ENCODE measurements at places on chromosomes 13 and 19. TPM values are rescaled to one million over a fixed set of nuclear protein-coding genes. Genes with fewer than 3 reads are reported as not detected.

- DNase-seq = no peak
These were observed at the start of gene PROZ for GRCh38 chr13:113157929-113158747. PROZ (plus strand) TSS chr13:113158648; CDS start chr13:113158661, 13 bp downstream.

- DNase-seq = no peak
These were observed 121.1 kb upstream of the SPRY2 start for GRCh38 chr13:80462037-80462436.

DNA sequence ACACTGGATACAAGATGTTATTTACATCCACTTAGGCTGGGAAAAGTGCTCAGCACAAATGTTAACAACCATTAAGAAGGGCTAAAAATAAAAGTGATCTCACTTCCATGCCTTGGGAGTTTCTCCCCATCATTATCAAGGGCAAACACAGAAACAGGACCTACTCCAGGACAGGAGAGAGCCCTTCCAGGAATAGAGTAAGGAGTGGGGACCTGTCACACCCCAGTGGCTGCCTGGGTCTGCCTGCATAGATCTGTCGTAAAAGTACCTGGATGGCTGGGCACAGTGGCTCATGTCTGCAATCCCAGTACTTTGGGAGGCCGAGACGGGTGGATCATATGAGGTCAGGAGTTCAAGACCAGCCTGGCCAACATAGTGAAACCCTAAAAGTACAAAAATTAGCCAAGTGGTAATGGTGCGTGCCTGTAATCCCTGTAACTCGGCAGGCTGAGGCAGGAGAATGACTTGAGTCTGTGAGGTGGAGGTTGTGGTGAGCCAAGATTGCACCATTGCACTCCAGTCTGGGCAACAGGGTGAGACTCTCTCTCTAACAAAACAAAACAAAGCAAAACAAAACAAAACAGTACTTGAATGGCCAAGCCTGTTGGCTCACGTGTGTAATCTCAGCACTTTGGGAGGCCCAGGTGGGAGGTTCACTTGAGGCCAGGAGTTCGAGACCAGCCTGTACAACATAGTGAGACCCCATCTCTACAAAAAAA, 5.6 kb downstream of the ATP8A2 start:
- no peak for DNase-seq

DNA sequence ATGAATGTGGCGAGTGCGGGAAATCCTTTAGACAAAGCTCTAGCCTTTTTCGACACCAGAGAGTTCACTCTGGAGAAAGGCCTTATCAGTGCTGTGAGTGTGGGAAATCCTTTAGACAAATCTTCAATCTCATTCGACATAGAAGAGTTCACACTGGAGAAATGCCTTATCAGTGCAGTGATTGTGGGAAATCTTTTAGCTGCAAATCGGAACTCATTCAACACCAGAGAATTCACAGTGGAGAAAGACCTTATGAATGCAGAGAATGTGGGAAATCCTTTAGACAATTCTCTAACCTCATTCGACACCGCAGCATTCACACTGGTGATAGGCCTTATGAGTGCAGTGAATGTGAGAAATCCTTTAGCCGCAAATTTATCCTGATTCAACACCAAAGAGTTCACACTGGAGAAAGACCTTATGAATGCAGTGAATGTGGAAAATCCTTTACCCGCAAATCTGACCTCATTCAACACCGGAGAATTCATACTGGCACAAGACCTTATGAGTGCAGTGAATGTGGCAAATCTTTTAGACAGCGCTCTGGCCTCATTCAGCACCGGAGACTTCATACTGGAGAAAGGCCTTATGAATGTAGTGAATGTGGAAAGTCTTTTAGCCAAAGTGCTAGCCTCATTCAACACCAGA, 5.7 kb downstream of the ZNF551 start:
- DNase-seq = no peak

DNA sequence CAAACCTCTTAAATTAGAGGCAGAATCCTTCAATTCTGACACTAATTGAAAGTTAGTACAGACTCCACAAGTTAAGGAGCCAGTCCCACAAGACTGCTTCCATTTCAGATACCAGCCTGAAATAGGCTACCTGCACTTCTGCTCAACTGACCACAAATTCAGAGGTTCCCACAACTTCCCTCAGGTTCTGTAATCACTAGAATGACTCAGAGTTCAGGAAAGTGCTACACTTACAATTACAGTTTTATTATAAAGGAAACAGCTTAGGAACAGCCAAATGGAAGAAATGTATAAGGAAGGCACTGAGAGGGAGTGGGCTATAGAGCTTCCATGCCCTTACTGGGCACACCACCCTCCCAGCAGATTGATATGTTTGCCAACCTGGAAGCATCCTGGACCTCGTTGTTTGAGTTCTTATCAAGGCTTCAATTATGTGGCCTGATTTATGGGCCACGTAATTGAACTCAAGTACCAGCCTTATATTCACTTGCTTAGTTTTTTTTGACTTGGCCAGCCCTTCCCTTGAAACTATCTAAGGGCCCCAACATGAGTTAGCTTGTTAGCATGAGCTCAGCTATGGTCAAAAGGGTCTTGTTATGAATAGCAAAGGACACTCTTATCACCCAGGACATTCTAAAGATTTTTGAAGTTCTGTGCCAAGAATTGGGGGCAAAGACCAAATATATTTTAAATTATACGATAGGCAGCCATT, 25.9 kb downstream of the NBEA start:
- no peak for DNase-seq

DNA sequence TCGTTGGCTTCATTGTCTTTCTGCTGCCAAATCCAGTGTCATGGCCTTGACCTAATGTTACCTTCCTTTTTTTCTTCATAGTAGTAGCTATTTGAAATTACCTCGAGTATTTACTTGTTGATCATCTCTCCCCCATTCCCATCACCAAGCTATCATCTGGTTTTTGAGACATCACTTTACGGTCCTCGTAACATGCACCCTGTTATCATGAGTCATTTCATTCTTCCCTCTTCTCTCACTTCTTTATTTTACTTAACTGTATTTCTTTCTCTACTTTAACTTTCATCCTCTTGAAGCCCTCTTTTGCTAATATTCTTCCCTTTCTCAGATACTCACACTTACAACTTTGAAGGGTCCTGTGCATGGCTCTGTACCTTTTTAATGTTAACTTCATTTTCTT, 31.8 kb downstream of the TPP2 start:
- no peak for DNase-seq

DNA sequence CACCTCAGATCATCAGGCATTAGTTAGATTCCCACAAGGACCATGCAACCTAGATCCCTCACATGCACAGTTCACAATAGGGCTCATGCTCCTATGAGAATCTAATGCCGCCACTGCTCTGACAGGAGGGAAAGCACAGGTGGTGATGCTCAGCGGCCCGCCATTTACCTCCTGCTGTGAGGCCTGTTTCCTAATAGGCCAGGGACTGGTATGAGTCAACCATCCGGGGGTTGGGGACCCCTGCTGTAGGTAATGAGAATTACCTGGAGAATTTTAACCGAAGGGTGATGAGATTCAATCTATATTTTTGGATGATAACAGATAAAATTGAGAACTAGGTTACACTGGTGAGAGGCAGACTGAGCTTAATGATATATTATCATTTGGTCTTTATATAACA, 101.4 kb downstream of the LACC1 start:
- DNase-seq = no peak

- no peak for DNase-seq
These were observed 113.4 kb downstream of the UBL3 start for GRCh38 chr13:29737061-29737460.

GRCh38 chr19:47283405-47284059, 8.8 kb downstream of the INAFM1 start:
- no peak for DNase-seq

DNA sequence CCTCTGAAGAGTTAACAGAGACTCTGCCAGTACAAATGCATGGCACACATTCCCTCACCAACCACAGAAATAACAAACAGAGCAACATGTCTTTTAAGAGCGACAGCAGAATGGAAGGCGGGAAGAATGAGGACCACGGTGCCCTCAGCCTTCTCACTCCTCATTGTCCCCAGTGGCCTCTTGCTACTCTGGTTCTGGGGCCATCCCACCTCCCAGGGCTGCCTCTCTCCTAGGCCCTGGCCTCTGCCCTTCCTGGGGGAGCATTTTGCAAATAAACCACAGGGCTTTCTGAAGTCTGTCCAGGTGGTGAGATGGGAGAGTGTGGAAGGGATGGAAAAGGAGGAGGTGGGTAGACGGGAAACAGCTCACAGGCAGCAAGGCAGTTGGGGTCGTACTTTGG, 28.3 kb downstream of the CYP2B6 start:
- no peak for DNase-seq

DNA sequence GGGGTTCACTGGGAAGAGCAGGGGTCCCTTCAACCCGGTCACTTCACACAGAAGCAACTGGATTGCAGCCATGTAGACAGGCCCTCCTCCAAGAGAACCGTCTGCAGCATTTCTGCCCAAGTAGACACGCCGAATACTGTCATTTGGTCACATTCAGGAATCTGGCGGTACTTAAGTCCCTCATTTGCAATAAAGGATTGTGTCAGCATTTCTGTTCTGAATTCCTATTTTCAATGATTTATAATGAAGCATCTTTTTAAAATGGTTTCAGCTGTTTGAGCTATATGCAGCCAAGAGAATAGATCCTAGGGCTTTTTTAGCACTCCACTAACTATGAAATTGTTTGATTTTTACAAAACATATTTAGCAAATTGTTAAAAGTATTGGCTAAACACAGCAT, 143.5 kb upstream of the SOX1 start:
- no peak for DNase-seq

DNA sequence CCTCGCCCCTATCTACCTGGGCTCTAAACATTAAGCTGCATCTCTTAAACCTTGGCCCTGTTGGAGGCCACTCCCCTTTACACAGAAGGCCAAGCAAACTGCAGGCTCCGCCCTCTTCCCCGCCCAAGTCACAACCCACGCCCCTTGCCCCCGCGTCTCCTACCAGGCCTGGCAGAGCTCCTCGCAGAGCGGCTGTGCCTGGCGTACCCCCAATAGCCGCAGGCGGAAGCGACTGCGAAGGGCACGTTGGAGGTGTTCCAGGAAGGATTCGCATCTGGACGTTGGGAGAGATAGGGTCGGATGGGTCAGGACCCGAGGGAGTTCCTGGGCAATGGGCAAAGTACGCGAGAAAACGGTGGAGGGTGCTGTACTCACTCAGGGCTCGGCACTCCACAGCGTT, 5.9 kb downstream of the RTBDN start:
- no peak for DNase-seq

DNA sequence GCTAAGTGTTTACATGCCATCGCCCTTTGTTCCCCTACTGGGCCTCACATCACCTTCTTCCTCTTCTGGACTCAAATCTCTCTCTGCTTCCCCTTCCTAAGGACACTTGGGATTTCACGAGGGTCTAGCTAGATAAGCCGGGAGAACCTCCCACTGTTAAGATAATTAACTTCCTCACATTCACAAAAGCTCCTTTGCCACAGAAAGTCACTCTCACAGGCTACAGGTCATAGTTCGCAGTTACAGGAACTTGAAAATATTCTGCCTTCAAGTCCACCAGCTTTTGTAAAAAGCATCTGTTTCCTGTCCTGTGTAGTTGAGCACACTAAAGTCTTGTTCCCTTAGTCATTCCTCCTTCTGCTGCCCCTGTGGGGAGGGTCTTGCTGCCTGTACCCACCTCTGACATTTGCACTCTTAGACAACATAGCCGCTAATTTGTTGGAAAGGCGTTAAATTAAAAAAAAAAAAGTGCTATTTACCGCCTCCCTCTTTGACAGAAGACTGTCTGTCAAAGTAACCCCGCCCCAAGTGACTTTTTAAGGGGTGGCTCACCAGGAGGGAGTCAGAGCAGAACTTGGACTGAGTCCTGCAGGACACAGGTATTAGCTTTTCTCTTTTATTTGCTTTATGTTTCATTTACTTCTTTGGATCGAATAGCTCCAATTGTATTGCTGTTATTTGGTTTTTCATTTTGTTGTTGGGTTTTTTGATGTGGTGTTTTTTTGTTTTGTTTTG, 26.8 kb upstream of the CEACAM21 start:
- no peak for DNase-seq

DNA sequence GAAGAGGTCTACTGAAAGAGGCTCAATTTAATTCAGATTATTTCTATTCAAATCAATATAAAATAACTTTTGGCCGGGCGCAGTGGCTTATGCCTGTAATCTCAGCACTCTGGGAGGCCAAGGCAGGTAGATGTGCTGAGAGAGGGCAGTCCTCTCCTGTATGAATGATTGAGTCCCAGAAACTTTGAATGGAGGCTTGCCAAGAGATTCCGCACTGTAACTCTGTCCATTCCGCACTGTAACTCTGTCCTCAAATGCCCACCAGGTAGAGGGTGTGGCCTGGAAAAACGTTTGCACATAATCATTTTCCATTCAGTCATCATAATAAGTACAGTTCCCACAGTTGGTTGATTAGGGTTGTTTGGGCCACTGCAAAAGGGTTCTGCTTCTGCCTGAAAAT, 274.7 kb upstream of the SOX21 start:
- DNase-seq = no peak

DNA sequence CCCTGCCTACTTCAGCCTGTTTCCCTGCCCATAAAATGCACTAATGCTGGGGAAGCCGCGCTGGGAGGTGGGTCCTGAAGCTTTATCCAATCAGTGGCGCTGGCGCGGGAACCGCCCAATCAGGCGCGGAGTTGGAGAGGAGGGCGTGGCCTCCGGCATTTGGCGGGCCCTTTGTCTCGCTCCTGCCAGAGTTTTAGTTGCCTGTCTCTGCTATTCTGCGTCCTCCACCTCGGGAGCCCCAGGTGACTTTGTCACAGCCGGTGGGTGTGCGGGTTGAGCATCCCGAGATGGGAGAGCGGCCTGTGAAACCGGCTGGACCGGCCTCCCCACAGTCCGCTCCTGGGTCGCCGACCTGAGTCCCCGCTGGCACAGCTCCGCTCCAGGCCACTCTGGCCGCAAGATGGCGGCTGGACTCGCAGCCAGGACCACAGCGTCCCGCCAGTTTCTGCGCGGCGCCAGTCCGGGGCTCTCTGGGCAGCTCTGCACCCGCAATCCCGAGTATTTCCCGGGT, 30.7 kb upstream of the ZNF429 start:
- DNase-seq = no peak

- DNase-seq = no peak
These were observed 378 bp downstream of the TLE6 start for GRCh38 chr19:2977746-2978138.

GRCh38 chr13:99057310-99057975, 79.6 kb upstream of the DOCK9 start:
- DNase-seq = no peak

GRCh38 chr13:107119989-107120881, 552.3 kb upstream of the ARGLU1 start:
- DNase-seq = no peak

- DNase-seq = peak; percentile 92
These were observed 3.9 kb downstream of the SLC1A5 start for GRCh38 chr19:46784262-46785053.

GRCh38 chr13:101552786-101553185, 100.3 kb downstream of the ITGBL1 start:
- DNase-seq = no peak

CD177 gene
- not detected for total RNA-seq

CSNK1G2 gene
- total RNA-seq = 38.9 TPM

GAPDHS gene
- total RNA-seq = not detected

KLK2 gene
- not detected for total RNA-seq

MYH14 gene
- 3.0 TPM for total RNA-seq

DNAAF3 gene
- 7.8 TPM for total RNA-seq

FAM216B gene
- 2.2 TPM for total RNA-seq

ZNF723 gene
- total RNA-seq = not detected

POLRMT gene
- total RNA-seq = 25.0 TPM

KDM4B gene
- total RNA-seq = 6.0 TPM
